ENCODE measurements at places on chromosomes 5 and 9.

DNA sequence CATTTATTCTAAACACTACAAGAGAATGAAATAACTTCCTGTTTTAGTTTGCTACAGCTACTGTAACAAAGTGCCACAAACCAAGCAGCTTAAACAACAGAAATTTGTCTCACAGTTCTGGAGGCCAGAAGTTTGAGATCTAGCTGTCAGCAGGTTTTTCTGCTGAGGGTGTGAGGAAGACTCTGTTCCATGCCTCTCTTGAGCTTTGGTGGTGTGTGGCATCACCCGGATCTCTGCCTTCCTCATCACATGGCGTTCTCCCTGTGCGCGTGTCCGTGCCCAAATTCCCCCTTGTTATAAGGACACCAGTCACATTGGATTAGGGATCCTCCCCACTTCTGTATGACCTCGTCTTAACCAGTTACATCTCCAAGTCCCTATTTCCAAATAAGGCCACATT is 97.7 kb downstream of the CFAP95 start:
- DNase-seq, result no peak

DNA sequence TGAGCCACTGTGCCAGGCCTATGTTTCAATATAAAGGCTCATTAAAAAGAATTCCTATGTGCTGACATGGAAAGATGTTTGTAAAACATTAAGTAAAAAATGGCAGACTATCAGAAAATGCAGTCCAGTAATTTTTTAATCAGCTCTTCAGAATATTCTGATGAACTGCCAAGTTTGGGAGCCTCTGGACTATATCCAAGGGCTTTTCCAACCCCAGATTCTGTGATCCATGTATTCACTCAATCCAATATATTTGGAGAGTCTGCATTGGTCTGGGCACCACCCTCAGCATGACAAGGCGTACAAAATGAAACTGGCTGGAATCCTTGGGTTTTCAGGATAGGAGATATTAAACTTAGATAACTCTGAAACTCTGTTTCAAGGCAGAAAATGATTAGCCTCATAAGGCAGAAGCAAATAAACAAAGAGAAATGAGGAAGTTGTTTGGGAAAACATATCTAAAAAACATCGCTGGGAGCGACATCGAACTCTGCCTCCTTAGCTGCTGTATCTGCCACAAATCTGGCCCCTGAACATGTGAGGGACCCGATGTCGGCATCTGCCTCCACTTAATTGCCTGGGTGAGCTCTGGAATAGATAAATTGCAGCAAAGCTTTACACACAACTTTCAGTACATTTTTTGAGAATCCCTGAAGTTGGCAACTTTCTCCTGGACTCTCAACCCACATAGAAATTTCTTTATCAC is 14.4 kb downstream of the PDE6A start:
- no peak for DNase-seq

- no peak for DNase-seq
Measured at GRCh38 chr5:10528056-10528816, 35.6 kb upstream of the ANKRD33B start.

DNA sequence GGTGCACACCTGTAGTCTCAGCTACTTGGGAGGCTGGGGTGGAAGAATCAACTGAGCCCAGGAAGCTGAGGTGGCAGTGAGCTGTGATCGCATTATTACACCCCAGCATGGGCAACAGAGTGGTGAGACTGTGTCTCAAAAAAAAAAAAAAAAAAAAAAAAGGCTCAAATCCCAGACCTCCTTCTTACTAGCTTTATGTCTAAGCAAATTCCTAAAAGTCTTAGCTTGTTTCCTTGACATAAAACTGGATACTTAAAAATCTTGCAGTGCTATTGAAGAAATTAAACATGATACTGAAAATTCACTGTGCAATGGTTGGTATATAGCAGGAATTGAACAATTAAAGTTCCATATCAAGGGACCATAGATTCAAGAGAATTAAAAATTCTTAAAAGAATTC is 45.0 kb downstream of the PCDHGC5 start:
- no peak for DNase-seq

DNA sequence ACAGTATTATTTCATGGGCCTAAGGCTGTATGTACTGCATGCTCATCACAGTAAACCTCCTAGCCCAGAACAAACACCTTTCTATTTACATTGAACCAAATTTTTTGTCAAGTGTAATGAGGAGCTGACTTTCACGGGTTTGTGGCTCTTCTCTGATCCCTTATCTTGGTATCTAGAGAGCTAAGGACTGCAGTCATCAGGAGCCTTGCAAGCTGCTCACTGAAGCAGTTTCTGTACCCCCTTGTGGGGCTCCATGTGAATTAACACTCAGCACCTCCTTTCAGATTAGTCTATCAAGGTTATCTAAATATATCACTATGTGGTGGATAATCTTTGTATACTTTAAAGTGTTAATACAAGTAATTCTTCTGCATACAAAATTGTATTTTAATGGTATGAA is 108.2 kb downstream of the AUH start:
- DNase-seq, result no peak

GRCh38 chr5:14069021-14069420 is 74.1 kb upstream of the TRIO start:
- no peak for DNase-seq

GRCh38 chr5:110333384-110333783 is 393.1 kb downstream of the TMEM232 start:
- DNase-seq, result no peak

DNA sequence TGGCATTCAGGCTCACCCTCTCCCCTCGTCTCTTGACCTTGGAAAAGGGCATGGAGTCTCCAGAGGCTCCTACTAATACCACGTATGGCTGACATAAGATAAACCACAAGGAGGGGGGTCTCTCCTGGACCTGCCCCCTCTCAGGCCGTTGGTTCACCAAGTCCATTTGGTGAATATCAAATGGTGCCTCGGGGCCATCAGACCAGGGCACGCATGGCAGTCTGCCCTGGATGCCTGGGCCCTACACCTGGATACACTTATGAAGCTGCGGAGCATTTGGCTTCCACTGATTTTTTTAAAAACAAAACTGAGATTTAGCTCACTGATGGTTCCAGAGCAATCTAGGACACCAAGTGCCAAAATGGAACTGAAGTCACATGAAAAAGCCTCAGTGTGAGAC is 40.3 kb upstream of the ZNF622 start:
- no peak for DNase-seq

DNA sequence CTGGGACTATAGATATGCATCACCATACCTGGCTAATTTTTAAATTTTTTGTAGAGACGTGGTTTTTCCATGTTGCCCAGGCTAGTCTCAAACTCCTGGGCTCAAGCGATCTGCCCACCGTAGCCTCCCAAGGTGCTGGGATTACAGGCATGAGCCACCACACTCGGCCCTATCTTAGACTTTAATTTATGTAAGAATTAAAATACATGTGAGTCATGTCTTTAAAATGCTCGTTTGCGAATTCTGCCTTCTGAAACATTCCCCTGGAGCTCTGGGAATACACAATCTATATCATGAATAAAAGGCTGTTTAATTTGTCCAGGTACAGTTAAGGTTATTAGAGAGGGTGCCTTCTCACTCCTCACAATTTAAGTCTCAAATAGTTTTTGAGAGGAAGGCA is 32.8 kb downstream of the RHOBTB3 start:
- no peak for DNase-seq

DNA sequence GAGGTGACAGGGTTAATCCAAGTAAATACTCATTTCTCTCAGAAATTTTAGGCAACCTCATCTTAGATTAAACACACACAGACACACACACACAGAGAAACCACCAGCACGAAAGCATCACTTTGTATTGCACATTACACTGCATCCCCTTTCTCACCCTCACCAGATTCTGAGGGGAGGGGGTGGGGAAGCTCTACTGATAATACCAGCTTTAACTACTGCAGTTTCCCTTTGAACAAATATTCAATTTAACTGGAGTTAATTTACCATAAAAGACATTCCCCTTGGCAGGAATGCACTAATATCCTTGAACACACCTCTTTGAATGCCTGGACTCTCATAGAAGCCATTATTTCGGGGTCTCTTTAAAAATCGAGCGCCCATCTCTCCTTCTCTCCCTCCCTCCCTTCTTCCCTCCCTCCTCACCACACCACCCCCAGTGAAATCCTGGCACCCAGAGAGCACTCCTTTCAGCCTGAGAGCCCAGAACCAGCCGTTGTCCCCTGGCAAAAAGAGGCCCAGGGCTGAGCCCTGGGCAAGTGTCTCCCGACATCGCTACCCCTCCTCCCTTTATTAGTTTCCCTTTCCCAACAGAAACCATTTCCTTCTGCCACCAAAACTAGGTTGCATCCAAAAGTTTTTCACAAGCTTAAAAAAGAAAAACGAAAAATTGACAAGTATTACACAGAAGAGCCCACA is 2.8 kb upstream of the NFIB start:
- no peak for DNase-seq

GRCh38 chr9:34206561-34206960 is 27.7 kb downstream of the UBAP1 start:
- DNase-seq, result no peak

GRCh38 chr9:124392871-124393460 is 22.3 kb downstream of the PSMB7 start:
- no peak for DNase-seq

DNA sequence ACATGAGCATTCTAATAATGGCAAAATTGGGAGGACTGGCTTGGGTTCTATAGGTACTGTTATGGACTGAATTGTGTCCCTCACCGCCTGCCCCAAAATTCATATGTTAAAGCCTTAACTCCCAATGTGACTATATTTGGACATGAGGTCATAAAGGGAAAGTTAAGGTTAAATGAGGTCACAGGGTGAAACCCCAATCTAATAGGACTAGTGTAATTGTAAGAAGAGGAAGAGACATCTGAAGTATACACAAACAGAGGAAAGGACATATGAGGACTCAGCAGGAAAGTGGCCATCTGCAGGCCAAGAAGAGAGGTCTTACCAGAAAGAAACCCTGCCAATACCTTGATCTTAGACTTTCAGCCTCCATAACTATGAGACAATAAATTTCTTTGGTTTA is 23.1 kb downstream of the RNF180 start:
- no peak for DNase-seq
